ENCODE measurements at places on chromosomes 1 and 21.

DNA sequence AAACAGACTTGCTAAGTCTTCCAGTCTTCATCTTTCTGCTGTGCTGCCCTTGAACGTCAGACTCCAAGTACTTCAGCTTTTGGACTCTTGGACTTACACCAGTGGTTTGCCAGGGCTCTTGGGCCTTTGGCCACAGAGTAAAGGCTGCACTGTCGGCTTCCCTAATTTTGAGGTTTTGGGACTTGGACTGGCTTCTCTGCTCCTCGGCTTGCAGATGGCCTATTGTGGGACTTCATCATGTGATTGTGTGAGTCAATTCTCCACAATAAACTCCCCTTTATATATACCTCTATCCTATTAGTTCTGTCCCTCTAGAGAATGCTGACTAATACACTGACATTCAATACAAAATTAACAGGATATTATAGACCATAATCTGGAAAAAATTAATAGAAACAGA lies 628.1 kb downstream of the PLPP3 start:
- no peaks in the 10 kb centered on the region for H3K36me3 ChIP-seq
- H3K4me3 ChIP-seq: no peak overlapping the region
- H3K27ac ChIP-seq: no peak overlapping the region
- H3K27me3 ChIP-seq: no peaks in the 10 kb centered on the region

- H3K27ac ChIP-seq: no peak overlapping the region
- H3K4me3 ChIP-seq: no peak overlapping the region
- H3K36me3 ChIP-seq: no peaks in the 10 kb centered on the region
Observed at GRCh38 chr1:116674011-116674531, 6.5 kb upstream of the IGSF3 start.

DNA sequence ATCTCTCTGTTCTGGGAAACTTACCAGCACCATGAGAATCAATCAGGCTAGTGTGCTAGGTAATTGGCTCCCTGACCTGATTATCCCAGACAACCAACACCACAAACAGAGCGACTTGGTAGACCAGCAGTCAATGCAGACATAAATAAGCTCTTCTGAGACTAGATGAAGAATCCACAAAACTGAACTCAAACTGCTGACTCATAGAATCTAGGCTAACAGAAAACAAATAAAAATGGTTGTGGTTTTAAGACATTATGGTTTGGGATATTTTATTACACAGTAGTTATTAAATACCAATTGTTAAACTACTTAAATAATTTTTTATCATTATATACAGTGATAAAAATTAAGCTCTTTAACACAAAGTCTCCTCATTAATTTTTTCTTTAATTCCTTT lies 535.7 kb downstream of the COL11A1 start:
- H3K36me3 ChIP-seq: no peaks in the 10 kb centered on the region
- H3K27ac ChIP-seq: no peak overlapping the region
- no peaks in the 10 kb centered on the region for H3K27me3 ChIP-seq
- H3K4me3 ChIP-seq: no peak overlapping the region
- H3K4me1 ChIP-seq: no peaks in the 10 kb centered on the region

- no peaks in the 10 kb centered on the region for H3K4me1 ChIP-seq
- H3K27me3 ChIP-seq: no peaks in the 10 kb centered on the region
- DNase-seq: no peak
- H3K4me3 ChIP-seq: no peak overlapping the region
- no peaks in the 10 kb centered on the region for H3K36me3 ChIP-seq
- H3K27ac ChIP-seq: no peak overlapping the region
Observed at GRCh38 chr1:230842801-230843200, 25.5 kb downstream of the C1orf198 start.

DNA sequence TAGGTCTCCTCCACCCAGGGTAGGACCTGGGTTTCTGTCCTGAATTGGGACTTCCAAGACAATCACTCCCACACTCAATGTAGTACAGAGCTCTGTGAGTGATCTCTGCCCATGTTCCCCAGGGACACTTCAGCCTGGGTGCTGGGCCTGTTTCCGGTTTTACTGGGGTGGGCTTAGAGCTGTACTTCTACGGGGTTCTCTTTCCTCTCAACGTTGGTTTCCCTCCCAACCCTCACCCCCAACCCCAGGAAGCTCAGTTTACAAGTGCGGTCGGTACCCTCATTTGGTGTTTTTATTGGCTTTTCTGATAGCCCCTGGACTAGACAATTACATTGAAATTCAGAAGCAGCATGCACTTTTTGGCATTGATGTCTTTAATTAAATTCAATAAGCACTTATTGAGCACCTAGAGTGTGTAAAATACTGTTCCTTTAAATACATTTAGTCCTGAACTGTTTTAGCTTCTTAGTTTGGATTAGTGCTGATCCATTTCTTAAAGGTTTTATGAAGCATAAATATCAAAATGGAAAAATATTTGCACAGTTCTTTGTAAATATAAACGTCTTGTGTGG lies 542 bp upstream of the XPR1 start:
- no peaks in the 10 kb centered on the region for H3K27me3 ChIP-seq
- H3K27ac ChIP-seq: no peak overlapping the region
- no peak for DNase-seq
- H3K4me1 ChIP-seq: peaks cover 20% of the 10 kb centered on the region

GRCh38 chr21:18803624-18804023 lies 400.0 kb upstream of the TMPRSS15 start:
- H3K27me3 ChIP-seq: no peaks in the 10 kb centered on the region
- H3K4me3 ChIP-seq: no peak overlapping the region
- no peaks in the 10 kb centered on the region for H3K4me1 ChIP-seq
- H3K36me3 ChIP-seq: no peaks in the 10 kb centered on the region
- no peak for DNase-seq

DNA sequence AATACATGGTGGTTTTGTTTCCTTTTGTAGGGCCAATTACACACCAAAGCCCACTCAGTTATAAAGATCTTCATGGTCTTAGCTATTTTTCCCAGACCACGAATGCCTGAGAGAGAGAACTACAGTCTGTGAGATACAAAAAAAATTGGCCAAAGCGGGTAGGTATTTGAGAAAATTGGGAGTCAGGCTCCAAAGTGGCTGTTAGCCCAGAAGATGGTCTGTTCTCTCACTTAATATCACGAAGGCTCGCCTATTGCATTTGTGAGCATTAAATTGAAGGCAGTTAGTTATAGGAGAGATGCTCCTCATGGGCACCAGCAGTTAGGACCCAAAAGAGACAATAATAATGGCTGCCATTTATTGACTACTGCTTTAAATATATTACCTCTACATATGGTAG lies 342.7 kb downstream of the PLPP3 start:
- H3K27ac ChIP-seq: no peak overlapping the region
- H3K36me3 ChIP-seq: no peaks in the 10 kb centered on the region
- no peaks in the 10 kb centered on the region for H3K27me3 ChIP-seq
- H3K4me1 ChIP-seq: no peaks in the 10 kb centered on the region

- no peaks in the 10 kb centered on the region for H3K36me3 ChIP-seq
- H3K4me1 ChIP-seq: no peaks in the 10 kb centered on the region
- no peak overlapping the region for H3K27ac ChIP-seq
- no peaks in the 10 kb centered on the region for H3K27me3 ChIP-seq
- H3K4me3 ChIP-seq: no peak overlapping the region
- DNase-seq: no peak
Observed at GRCh38 chr1:21605964-21606705, 63.0 kb downstream of the RAP1GAP start.

- no peak overlapping the region for H3K4me3 ChIP-seq
- H3K27me3 ChIP-seq: no peaks in the 10 kb centered on the region
- no peaks in the 10 kb centered on the region for H3K4me1 ChIP-seq
- no peak for DNase-seq
Observed at GRCh38 chr1:49163031-49163430, 386.3 kb upstream of the BEND5 start.

DNA sequence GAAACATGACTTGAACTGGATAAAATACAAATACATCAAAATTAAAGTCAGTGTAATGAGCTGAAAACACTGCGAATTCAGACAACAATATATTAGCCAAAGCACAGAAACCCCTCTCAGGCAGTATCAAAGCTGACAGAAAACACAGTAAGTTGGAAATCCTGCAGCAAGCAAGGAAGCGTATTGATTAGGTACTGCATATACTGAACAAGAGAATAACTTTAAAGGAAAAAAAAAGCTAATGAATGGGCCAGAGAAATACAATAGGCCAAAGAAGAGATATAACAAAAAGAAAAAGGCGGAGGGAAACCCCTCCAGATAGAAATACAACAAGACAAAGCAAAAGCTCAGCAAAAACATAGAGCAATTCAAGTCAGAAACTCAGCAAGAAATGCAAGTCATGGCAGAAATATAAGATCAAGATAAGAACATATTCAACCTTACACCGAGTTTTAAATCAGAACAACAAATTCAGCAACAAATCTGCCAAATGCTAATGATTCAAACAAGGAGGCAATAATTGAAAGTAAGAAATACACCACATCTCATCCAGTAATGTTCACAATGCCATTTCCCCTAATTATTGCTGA lies 299.0 kb downstream of the USH2A start:
- H3K27ac ChIP-seq: no peak overlapping the region
- no peak overlapping the region for H3K4me3 ChIP-seq
- H3K27me3 ChIP-seq: no peaks in the 10 kb centered on the region
- 0 out of 2 replicates have a peak, but pooled peaks cover 4% of the 10 kb centered on the region for H3K4me1 ChIP-seq
- no peak for DNase-seq
- no peaks in the 10 kb centered on the region for H3K36me3 ChIP-seq

DNA sequence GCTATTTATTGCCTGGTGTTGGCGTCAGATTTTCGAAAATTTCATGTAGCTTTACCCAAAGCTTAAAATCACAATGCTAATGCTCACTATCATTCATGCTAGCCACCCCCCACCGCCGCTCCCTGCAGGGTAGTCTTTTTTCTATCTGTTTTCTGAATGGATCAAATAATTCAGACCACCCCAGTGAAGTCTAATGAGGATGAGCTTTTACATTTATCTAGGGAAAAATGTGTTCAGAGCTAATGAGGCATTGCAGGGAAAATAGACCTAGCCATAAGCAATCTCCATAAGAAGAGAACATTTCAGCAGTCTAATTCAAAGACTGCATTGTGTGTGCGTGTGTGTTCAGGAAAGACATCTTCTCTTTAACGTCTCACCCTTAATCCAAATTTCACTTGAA lies 533.0 kb upstream of the PRMT6 start:
- H3K36me3 ChIP-seq: no peaks in the 10 kb centered on the region
- DNase-seq: peak; percentile 31
- no peaks in the 10 kb centered on the region for H3K27me3 ChIP-seq
- H3K4me1 ChIP-seq: peaks cover 37% of the 10 kb centered on the region

DNA sequence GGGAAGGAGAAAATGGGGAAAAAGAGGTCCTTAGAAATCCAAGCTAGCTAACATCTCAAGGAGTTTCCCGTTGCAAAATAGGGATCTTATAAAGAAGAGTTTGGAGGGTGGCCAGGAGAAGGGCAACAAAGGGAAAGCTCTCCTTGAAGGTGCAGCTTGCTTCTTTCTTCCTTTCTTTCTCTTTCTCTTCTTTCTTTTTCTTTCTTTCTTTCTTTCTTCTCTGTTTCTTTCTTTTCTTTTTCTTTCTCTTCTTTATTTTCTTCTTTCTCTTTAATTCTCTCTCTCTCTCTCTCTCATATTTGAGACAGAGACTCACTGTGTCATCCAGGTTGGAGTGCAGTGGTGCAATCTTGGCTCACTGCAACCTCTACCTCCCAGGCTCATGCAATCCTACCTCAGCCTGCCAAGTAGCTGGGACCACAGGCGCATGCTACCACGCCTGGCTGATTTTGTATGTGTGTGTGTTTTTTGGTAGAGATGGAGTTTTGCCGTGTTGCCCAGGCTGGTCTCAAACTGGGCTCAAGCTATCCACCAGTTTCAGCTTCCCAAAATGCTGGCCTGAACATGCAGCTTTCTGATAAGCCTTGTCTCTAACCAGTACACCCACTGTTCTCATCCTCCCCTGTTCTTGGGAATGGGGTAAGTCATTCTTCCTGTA lies 44.4 kb downstream of the RNF11 start:
- H3K27me3 ChIP-seq: no peaks in the 10 kb centered on the region
- DNase-seq: no peak
- no peaks in the 10 kb centered on the region for H3K36me3 ChIP-seq

- peaks cover 17% of the 10 kb centered on the region for H3K36me3 ChIP-seq
- H3K4me3 ChIP-seq: no peak overlapping the region
- no peak overlapping the region for H3K27ac ChIP-seq
- no peak for DNase-seq
- peaks cover 14% of the 10 kb centered on the region for H3K27me3 ChIP-seq
Observed at GRCh38 chr1:22503721-22504410, 52.2 kb downstream of the ZBTB40 start.

DNA sequence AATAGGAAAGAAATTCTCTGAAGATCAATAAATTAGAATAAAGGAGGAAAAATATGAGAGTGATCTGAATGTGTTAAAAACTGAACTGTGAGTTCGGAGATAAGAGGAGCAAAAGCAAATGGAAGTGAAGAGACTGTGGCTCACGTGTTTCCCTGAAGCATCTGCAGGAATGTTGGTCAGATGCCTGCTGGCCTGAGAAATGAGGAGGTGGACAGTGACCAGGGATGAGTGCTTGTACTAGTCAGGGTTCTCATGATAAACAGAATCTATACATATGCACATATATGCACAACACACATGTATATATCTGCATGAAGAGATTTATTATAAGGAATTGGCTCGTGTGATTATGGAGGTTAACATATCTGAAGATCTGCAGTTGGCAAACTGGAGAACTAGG lies 103.4 kb upstream of the TIAM1 start:
- no peaks in the 10 kb centered on the region for H3K36me3 ChIP-seq
- no peak overlapping the region for H3K4me3 ChIP-seq
- 0 out of 2 replicates have a peak, but pooled peaks cover 7% of the 10 kb centered on the region for H3K4me1 ChIP-seq
- no peak for DNase-seq

DNA sequence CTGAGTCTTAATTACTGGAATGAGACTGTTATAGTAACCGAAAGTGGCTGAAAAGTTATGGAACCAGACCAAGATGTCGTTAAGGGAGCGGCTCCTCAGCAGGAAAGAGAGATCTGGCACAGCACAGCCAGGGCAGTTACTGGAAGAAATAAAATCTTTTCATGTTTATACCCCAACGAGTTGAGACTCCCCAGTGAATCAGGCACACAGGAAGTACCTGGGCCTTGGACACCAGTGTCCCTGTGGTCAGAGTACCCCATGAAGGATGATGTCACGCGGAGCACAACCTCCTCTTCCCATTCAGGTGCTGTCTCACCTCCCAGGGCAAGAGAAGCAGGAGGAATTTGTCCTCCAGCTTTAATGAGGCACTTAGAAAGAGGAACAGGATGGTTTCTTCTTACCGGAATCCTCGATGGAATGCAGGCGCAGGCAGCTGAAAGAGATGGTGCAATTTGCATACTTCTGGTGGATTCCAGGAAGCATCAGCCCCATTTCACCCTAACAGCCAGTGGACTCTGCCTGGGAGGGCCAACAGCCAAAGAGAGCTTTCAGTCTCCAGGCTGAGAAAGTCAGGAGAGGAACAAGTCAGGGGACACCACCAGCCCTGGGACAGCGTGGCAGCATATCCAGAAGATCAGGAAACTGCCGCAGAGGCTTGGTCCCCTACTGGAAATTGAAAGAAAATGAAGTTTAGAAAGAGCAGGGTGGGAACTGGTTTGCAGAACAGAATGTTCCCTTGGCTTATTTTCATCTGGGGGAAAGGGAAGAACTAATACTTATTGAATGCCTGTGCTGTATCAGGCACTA lies 35.9 kb upstream of the CTTNBP2NL start:
- DNase-seq: peak; percentile 79
- peaks cover 3% of the 10 kb centered on the region for H3K4me1 ChIP-seq
- no peak overlapping the region for H3K27ac ChIP-seq
- no peaks in the 10 kb centered on the region for H3K27me3 ChIP-seq
- no peaks in the 10 kb centered on the region for H3K36me3 ChIP-seq
- no peak overlapping the region for H3K4me3 ChIP-seq

Measured in GM23338 (cell line).